Stimulated activated naive CD8-positive, alpha-beta T cell treated with anti-CD3 and anti-CD28 coated beads, Interleukin-15, amount 100 ng/mL, for 72 hours (primary cell): ENCODE measurements at places on chromosomes 7 and 10.

- no peak for DNase-seq
Measured at GRCh38 chr10:66924674-66925345, 1.0 kb upstream of the LRRTM3 start.

DNA sequence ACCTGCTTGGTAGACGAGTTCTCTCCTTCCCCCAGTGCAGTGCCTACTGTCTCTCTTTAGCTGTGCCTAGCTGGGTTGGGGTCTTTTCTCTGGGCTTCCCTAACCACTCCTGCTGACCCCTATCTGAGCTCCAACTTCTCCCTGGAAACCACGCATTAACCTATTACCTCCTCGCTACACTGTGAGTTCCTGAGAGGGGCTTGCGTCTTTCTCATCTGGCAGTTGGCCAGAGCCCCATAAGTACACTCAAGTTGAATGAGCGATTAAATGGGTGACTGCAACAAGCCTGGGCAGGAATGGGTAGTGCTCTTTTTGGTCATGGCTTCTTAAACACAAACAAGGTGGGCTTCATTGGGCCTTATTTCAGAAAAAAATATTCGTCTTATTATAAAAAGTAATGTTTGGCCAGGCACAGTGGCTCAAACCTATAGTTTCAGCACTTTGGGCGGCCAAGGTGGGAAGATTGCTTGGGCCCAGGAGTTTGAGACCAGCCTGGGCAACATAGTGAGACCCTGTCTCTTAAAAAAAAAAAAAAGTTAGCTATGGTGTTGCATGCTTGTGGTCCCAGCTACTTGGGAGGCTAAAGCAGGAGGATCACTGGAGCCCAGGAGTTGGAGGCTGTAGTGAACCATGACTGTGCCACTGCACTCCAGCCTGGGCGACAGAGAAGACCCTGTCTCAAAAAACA is 41.4 kb downstream of the SYPL1 start:
- DNase-seq: no peak

- DNase-seq: no peak
Measured at GRCh38 chr10:244227-244626, 109.0 kb downstream of the ZMYND11 start.

DNA sequence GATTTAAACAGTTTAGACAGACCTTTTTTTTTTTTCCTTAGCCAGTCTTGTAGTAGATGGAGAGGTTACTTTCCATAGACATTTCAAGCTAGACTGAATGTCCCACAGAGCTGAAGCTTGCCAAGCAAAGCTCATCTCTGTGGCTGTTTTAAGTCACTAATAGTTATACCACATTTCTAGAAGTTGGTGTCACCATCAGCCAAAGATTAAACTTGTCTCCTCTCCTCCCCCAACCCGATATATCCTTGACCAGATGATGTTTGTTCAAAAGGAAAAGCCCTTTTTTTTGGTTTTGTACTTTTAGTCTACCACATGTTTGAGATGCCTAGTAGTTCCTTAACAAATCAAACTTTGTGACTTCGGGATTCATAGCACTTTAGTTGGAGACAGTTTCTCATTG is 66.1 kb downstream of the ADD3 start:
- no peak for DNase-seq

DNA sequence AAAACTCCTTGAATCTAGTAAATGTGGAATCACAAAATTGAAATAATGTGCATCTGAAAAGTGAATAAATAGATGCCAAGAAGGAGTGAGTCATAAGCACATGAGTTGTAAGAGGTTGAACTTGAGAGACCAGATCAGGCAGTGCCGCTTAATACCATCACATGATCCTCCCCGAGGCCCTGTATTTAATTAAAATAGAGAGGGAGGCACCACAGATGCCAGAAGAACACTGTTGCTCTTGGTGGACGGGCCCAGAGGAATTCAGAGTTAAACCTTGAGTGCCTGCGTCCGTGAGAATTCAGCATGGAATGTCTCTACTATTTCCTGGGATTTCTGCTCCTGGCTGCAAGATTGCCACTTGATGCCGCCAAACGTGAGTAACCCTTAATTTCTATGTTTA is at the start of gene GPNMB:
Gene GPNMB (plus strand): TSS at position 221 of the 400 bp plus-strand sequence. CDS start 83 bp downstream, at position 304.
- DNase-seq: no peak

DNA sequence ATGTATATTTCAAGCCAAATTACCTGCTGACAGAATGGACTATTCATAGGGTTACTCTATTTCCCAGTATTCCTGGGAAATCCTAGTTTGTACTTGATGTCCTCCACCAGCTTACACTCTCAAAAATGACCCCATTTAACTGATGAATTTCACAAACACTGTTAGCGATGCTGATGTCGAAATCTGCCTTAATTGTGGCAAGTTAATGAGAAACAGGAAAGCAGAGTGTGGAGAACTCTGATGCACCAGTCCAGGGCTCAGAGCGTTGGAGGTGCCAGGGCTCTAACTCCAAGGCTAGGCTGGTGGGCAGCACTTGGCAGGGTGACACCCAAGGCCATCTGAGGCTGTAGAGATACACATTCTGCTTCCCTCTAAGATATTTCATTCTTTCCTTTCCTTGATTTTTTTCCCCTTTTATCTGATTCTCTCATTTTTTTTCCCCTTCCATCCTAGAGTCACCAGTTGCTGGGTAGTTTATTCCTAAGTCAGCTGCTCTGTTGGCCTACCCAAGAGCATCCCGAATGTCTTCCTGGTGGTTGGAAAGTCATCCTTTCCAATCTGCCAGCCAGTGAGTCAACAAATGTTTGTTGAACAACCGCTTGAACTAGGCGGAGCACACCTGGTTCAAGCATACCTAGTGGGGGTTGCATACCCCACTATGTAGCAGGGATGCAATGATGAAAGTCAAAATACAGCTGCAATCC is 525.0 kb upstream of the NRP1 start:
- no peak for DNase-seq

DNA sequence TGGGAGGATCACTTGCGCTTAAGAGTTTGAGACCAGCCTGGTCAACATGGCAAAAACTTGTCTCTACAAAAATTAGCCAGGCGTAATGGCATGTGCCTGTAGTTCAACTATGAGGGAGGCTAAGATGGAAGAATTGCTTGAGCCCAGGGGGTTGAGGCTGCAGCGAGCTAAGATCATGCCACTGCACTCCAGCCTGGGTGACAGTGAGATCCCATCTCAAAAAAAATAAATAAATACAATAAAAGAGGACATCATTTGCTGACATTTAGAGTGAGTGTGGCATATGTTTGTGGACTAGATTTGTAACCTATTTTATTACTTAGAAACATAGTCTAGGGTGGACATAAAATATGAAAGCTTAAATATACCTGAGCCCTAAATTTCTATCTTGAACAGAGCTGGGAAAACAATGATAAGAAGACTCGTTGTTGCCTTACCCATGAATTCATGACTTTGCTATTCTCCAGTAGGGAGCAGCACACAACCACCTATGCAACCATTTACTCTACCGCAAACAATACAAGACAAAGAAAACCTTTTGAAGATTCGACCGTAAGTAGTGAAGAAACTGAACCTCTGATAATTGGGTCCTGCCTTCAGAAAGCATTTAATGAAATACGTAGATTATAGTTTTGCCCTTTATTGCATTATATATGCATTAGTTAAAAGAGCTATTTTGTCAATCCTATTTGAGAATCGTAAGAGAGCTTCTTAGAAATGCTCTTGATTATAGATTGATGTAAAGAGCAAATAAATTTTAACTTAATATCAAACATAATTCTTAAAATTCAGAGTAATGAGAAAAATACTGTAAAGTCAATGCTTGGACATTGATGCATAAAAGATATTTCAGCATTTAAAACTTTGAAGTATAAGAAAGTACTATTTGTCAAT is 83.5 kb downstream of the GNAT3 start:
- no peak for DNase-seq

DNA sequence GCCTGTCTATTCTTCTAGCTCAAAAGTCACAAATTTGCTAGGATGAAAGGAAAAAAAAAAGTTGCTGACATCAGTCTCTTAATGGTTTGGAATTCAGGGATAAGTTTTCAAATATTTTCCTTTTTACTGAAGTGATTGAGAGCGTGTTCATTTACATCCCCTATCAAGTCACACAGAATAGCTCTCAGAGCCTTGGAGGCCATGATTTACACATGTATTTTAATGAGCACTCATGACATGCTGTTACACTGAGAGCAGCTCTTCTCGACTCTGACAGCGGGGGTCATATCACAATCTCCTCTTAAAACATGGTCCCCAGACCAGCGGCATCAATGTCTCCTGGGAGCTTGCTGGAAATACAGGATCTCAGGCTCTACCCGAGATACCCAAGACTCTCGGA is 232.7 kb downstream of the POU6F2 start:
- DNase-seq: no peak

GRCh38 chr10:133278577-133279265 is 2.1 kb upstream of the ADAM8 start:
- DNase-seq: peak; percentile 68

DNA sequence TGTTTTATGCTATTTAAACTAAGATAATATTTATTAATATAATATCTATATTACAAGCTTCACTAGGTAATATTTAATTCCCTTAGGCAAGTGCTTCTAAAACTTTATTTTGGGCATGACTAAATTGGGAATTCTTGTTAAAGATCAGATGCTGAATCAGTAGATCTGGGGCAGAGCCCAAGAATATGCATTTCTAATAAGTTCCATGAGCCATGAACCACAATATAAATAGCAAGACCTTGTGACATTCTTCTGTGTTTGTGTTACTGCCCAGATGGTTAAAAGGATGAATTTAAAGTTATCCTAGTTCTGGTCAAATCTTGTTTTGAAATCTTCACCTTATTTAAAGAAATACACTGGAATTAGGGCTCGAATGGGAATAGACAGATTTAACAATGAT is 258.4 kb upstream of the CACNA2D1 start:
- DNase-seq: no peak

GRCh38 chr10:34187201-34187600 is 627.9 kb downstream of the PARD3 start:
- DNase-seq: no peak

- DNase-seq: no peak
Measured at GRCh38 chr10:71666639-71667386, 52.8 kb downstream of the C10orf105 start.

DNA sequence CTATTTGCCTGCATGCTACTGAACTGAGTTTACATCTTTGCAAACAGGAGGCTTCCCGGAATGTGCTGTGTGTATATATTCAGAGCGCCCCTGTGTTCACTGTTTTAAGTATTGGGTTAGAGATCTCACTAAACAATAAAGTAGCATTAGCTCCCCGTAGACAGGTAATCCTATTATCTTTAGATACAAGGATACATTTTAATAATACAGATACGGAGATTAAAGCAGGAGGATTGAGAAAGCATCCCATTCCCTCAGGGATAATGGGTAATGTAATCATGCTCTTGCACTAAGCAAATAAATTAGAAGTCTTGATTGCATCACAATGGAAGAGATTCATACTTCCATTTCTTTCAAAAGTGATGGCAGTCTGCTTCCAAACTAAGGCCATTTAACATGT is 809.0 kb downstream of the NRG3 start:
- DNase-seq: no peak

- DNase-seq: no peak
Measured at GRCh38 chr10:122457934-122458333, 3.4 kb upstream of the HTRA1 start.

DNA sequence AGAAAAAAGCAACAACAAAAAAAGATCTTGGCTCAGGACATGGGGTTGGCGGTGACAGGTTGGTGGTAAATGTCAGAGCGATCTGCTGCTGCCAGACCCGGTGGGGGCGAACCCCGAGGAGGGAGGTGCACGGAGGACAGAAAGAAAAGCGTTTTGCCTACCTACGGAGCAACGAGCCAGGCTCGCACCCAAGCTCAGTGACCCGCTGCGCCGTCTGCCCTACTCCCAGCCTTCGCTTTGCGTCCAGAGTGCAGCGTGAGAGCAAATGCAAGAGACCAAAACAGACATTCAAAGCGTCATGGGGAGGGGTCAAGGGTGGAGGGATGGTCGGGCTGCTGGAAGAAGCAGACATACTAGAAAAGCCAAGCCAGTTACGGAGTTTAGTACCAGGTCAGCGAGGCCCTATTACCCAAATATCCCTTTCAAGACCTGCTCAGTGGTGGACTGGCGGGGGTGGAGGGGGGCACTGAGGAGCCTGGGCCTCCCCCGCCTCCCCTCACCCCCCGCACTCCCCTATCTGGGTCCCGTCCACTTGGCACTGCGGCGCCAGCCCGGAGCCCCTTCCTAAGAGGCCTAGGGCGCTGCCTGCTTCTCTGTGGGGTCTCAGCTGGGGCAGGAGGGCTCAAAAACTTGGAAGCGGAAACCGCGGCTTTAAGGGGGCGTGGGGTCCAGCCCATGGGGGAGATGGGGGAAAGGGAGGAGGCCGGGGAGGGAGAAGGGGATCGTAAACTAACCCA is 66.9 kb downstream of the SLC29A4 start:
- no peak for DNase-seq

GRCh38 chr7:43669286-43670081 is 59.8 kb downstream of the COA1 start:
- DNase-seq: peak; percentile 89

DNA sequence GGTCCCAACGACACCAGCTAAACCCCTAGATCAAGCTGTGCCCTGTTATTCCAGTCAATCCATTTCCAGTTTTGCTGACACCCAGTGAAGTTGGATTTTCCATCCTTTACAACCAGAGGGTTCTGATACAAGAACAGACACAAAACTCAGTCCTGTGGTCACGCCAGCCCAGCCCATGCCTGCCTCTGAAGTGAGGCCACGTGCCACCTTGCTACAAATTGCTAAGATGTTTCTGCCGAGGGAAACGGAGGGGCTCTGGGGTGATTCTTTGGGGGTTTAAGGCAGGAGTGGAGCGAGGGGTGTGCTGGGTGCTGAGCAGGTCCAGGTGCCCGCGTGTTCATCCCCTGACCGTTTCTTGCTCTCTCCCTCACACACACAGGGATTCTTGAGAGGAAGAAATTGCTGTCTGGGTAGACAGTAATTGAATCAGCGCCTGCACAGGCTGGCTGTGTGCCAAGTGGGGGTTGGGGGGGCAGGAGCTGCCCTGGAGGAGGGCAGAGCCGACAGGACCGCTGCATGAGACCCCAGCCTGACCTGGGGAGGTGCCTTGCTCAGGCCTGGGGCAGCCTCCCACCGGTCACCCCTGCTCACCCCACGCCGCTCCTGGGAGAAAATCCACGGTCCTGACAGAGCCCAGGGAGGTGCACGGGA is 38.1 kb downstream of the ADAP1 start:
- DNase-seq: no peak

DNA sequence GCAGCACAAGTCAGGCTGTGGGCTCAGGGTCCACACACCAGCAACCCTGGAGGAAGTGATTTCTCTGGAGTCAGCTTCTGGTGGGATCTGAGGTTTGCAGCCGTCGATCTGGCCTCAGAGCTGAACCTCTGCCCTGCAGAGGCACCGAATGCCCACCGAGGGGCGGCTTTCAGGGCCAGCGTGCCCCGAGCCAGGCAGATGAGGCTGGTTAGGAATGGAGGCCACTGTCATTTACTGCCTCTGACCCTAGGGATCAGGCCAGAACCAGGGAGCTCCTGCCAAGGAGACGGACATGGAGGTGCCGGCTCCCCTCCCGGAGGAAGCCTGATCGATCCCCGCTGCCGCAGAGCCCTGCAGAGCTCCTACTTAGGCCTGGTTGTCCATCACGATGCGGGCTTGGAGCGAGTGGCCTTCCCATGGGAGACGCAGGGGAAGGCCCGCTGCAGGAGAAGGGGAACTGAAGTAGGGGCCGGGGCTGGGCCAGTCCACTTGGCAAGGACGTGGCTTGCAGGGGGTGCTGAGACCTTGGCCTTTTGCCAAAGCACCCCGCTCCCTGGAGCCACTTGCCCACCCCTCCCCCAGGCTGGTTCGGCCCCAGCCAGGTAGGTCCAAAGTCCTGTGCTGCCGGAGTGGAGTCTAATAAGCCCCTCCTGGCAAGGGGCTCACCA is 19.6 kb upstream of the ELFN1 start:
- DNase-seq: no peak
